Type B pancreatic cell (in vitro differentiated cells): ENCODE measurements at places on chromosomes 1 and 21.

DNA sequence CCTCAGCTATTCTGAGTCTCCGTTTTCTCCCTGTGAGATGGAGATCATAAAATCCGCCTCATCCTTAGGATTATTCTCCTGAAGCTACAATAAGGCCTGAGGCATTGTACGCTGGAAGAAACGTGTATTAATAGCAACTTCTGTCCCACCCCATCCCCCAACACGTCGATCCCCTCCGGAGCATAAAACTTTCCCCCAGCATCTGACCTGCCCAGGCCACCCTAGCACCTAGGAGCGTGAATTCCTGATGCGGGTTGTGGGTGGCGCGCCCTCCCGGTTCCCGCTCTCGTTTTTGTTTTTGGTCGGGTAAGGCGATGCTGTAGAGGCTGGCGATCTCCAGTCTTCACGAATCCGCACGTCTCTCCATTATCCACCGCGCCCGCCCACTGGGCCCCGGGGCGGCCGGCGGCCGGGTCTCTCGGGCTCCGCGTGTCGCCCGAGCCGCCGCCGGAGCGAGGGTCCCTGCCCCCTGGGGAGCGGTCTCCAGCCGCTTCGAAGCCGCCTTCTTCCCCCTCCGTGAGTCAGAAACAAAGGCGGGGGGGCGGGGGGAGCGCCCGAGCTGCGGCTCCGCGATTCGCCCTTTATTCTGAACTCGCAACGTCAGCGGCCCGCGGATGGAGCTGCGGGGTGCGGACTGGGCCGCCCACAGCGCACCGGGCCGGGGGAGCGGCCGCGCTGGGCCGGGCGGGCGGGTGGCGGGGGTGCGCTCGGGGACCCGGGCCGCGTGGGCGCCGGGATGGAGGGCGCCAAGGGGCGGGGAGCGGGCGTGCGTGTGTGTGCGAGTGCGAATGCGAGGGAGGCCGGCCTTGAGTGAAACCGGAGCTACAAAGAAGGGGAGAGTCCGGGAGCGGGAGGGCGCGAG, at the start of gene PLEKHO1:
TSS of gene PLEKHO1 (plus strand) at position 646 of the 862 bp plus-strand sequence. CDS start 342 bp downstream, outside the sequence.
- DNase-seq = peak; percentile 74

GRCh38 chr21:36437745-36438128, 42.2 kb downstream of the CLDN14 start:
- DNase-seq = no peak

DNA sequence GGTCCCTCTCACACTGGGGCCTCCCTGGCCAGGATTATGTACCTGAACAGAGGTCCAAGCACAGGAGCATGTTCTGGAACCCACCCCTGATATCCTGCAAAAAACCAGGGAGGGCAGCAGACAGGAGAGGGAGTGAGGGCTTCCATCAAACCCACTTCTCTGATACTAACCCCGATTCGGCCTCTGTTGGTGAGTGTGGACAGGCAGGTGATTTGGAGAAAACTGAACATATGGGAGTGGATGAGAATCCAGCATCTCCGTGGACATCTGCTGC, 215.3 kb downstream of the MATN1 start:
- DNase-seq = peak; percentile 52

GRCh38 chr1:183129921-183130690, 56.0 kb upstream of the LAMC2 start:
- no peak for DNase-seq
